ENCODE measurements at places on chromosomes 11 and 22.

- DNase-seq = no peak
Observed at GRCh38 chr11:102447193-102447592, 5.4 kb downstream of the TMEM123 start.

GRCh38 chr22:42747701-42748513 lies 27.2 kb upstream of the A4GALT start:
- DNase-seq = no peak

GRCh38 chr22:31614781-31615490 lies 47.1 kb downstream of the PISD start:
- no peak for DNase-seq

GRCh38 chr11:20095189-20095588 lies 65.1 kb downstream of the DBX1 start:
- DNase-seq = no peak

GRCh38 chr11:61125310-61125684 lies 23.0 kb downstream of the CD5 start:
- no peak for DNase-seq

GRCh38 chr11:4577761-4578160 lies 3.8 kb upstream of the OR52I2 start:
- DNase-seq = no peak

- DNase-seq = no peak
Observed at GRCh38 chr11:31542862-31543261, 33.3 kb downstream of the ELP4 start.

GRCh38 chr11:47711816-47712215 lies 3.4 kb downstream of the AGBL2 start:
- DNase-seq = no peak

DNA sequence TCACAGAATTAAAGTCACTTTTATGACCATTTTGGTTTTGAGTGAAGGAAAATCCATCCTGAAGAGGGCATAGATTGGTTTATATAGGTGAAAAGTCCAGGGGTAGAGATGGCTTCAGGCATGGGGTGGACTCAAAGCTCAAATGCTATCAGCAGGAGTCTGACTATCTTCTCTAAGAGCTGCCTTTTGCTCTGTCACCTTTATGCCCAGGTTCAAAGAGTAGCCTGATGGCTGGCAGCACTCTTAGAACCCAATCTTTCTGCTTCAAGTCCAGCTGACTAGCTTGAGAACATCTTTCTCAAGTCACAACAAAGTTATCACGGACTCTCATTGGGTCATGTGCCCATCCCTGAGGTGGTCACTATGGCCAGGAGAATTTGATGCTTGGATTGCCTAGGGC lies 27.2 kb upstream of the SWAP70 start:
- no peak for DNase-seq

DNA sequence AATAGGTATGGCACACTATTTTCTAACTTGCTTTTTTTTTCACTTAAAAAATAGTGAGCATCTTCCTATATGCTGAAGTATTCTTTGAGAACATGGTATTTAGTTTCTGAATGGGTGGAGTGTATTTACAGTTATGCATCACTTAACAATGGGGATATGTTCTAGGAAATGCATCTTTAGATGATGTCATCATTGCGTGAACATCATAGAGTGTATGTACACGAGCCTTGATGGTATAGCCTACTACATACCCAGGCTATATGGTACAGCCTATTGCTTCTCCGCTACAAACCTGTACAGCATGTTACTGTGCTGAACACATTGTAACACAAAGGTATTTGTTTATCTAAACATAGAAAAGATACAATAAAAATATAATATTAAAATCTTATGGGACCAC lies 124.3 kb upstream of the ASPHD2 start:
- no peak for DNase-seq

- DNase-seq = no peak
Observed at GRCh38 chr11:2512431-2513407, 67.9 kb downstream of the KCNQ1 start.

GRCh38 chr11:91209751-91210150 lies 986.9 kb upstream of the CHORDC1 start:
- DNase-seq = no peak

- no peak for DNase-seq
Observed at GRCh38 chr22:31341386-31342088, 4.6 kb downstream of the PATZ1 start.

GRCh38 chr11:134036492-134037045 lies 32.3 kb upstream of the JAM3 start:
- DNase-seq = peak; percentile 34

- no peak for DNase-seq
Observed at GRCh38 chr22:22803285-22803853, 84.2 kb upstream of the IGLL5 start.

GRCh38 chr22:40499209-40499623 lies 128.8 kb downstream of the SGSM3 start:
- DNase-seq = peak; percentile 13

DNA sequence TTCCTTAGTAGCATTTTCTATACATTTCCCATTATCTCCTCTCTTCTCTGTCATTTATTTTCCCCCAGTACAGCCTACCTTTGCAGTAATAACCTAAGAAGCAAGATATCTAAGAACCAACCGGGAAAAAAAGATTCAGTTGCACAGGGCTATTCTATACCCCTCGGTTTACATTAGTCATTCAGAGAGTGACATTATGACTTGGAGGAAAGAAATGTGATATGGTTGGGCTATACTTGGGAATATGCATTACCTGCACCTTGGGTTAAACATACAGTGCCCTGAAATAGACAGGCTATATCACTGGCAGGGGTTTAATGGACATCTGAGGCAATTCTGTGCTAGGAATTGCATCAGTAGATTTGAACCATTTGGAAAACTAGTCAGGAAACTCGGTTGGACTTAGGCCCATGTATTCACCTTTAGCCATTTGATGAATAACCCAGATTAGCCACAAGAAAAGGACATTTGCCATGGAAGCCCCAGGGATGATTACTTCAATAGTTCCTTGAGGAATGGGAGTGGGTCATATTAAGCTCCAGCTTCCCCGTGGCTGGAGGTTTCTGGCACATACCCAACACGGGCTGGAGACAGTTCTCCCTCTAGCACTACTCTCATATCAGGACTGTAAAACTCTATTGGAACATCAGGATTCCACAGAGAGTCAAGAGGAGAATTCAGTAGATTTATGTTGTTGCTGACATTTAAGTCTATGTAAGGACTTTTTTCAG lies 973.2 kb downstream of the NTM start:
- no peak for DNase-seq

DNA sequence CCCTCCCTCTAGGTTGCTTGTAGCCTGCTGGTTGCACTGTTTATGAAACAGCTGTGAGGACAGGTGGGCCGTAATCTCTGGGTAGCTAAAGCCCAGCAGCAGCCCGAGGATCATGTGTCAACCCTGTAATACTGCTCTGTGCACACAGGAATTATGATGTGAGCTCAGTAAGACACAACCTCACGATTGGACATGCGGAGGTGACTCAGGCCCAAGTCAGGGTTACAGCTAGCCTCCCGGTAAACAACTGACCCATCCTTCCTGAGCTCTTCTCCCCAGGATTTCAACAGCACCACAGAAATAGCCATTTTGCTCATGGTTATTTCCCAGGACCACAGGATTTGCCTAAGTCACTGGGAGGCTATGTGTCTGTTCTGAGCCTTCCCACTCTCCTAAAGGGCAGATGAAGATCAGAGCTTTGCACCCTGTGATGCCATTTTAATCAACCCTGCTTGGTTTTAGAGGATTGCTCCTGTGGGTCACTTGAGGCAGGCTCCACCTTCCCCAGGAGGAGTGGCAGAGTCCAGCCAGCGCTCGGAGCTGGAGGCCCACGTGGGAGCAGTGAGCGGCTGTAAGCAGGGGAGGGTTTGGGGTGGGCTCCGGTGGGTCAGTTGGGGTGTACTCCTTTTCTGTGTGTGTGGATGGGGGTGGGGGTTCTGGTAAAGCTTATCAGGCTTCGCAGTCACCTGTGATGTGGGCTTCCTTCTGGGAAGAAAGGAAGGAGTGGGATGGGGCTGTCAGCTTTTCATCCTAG lies at the start of gene AMPD3:
AMPD3 (plus strand) TSS at position 387 of the 754 bp plus-strand sequence. CDS start 6,256 bp downstream, outside the sequence.
- DNase-seq = peak; percentile 52

- DNase-seq = no peak
Observed at GRCh38 chr11:91435694-91436395, 788.8 kb upstream of the FAT3 start.

DNA sequence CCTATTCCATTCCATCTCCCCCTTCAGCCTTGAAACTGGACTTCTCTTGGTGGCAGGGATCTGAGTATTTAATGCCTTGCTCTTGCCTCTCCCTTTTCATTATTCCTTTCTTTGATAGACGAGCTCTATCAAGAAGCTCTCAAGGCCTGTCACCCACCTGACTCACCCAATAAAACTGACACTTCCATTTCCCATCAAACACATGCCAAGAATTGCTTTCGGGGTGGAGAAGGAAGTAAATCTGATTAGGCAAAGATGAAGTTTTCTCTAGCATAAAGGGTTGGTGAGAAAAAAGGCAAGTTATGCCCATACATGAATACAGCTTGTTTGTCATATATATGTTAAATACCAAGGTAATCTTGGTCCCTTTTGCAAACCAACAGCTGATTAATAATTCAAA lies 34.9 kb upstream of the MYEOV start:
- no peak for DNase-seq

DNA sequence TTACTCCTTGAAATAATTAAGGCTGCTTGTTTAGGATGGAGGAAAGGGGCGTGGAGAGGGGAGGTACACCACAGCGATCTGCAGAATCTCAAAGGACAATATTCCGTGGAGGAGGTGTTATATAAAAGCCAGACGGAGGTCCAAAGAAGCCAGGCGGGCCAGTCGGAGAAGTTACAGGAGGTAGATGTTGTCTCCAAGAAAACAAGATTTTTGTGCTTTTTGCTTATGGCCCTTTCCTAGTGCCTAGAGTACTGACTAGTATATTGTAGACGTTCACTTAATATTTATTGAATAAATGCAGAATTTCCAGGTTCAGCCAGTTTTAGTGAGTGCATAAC lies 761 bp downstream of the ZDHHC13 start:
- DNase-seq = no peak

DNA sequence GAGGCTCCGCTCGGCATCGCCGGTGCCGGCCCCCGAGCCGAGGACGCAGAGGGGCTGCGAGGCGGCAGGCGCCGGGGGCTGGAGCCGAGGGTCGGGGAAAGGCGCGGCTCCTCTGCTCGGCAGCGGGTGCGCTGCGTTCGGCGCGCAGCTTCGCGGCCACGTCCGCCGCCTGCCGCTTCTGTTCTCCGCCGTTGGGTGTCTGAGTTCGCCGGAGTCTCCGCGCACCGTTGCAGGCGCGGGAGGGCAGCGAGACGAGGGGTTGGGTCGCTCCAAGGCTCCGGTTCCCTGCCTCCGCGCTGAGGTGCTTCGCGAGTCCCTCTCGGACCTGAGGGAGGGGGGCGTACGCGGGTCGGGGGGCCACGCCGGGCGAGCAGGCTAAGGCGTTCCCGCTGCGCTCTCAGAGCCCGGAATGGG lies 347 bp downstream of the MN1 start:
- DNase-seq = peak; percentile 54

DNA sequence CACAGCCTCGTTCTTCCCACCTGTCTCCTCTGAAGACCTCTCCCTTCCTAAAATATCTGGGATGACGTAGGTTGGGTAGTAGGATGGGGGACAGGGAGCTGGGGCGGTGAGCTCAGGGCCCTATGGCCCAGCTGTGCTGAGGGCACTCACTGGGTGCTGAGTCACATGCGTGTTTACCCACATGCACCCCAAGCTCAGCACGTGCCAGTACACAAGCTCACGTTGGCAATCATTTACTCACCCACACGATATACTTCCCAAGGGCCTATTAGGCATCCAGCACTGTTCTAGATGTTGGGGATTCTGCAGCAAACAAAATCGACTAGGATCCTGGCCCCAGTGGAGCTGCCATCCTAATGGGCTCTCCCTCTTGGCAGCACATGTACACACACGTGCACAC lies 28.7 kb downstream of the ARAP1 start:
- DNase-seq = no peak

GRCh38 chr22:25777870-25778269 lies 35.9 kb downstream of the MYO18B start:
- no peak for DNase-seq

DNA sequence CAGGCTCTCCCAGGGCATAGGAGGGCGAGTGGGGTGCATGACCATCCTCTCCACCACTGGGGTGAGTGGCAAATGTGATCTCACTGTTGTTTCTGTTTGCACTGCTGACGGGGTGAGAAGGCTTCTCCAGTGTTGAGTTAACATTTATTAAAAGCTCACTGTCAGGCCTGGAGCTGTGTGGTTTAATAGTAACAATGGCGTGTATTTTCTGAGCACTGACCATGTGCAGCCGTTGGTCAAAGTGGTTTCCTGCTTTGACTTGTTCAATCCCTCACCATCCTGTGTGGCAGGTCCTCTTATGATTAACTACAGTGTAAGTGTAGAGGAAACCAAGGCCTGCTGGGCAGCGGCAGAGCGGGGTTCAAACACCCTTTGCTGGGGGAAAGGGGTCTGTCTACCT lies 4.4 kb downstream of the A4GALT start:
- DNase-seq = no peak

GRCh38 chr22:33242078-33242477 lies 183.9 kb upstream of the SYN3 start:
- no peak for DNase-seq

DNA sequence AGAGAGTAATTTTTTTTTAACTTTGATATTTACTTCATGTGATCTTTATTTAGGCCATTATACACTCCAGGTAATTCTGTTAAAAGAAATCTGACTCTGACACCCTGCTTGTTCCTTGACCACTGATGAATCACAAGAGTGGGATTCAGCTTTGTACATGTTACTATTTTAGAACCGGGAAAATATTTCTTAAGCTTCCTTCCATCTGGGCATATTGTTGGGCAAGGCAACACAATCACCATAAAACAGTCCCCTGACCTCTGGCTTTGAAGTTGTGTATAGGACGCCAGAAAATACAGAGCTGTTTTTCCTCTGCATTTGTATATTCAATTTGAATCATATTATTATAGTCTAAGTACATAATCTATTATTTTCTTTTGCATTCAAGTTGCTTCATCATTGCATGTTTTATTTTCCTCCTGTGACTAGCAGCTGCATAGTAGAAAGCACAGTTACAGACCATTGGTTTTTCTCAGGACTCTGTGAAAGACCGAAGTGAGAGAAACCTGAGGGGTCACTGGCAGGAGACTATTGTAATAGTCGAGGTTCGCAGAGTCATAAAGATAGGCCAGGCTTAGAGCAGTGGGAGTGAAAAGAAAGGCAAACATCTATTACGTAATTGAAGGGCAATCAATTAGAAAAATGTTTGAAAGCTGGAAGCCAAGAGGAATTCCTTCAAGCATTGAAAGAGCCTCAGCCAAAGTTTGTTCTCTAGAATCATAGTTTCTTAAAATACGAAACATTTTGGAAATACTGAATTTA lies 51.8 kb upstream of the SLC36A4 start:
- no peak for DNase-seq
